Activated T-cell treated with anti-CD3 and anti-CD28 coated beads, Interleukin-2, amount 50 U/mL, for 72 hours (primary cell): ENCODE measurements at places on chromosomes 2 and 18.
A peak's percentile ranks its signal among the peaks of the same experiment; 100 is the strongest.

GRCh38 chr18:74951165-74951760, 257.7 kb downstream of the PTGR3 start:
- H3K36me3 ChIP-seq = no peaks in the 10 kb centered on the region
- H3K4me3 ChIP-seq = peak overlapping the region; percentile 73

DNA sequence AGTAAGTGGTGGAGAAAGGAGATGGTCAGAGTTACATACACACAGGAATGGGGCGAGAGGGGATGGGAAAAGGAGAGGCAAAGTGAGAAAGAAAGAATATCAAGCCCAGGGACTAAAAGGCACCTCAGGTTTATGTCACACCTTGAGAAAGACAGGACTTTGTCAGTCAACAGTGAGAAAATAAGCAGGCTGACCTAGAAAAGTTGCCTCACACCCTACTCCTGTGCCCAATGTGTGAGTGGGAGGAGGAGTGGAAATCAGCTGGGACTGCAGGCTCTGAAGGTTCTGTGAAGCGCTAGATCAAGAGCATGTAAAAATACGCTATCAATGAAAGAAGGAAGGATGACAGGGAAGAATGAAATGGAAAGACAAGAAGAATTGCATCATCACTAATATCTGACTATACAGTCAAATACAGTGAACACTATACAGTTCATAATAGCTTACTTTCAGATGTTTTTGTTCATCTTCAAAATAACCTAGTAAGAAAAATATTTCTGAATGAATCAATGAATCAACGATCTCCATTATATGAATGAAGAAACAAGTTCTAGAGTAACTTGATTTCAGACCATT, 10.7 kb downstream of the VPS54 start:
- no peak overlapping the region for H3K4me3 ChIP-seq
- H3K27me3 ChIP-seq = no peaks in the 10 kb centered on the region
- DNase-seq = no peak
- peaks cover 33% of the 10 kb centered on the region for H3K4me1 ChIP-seq

DNA sequence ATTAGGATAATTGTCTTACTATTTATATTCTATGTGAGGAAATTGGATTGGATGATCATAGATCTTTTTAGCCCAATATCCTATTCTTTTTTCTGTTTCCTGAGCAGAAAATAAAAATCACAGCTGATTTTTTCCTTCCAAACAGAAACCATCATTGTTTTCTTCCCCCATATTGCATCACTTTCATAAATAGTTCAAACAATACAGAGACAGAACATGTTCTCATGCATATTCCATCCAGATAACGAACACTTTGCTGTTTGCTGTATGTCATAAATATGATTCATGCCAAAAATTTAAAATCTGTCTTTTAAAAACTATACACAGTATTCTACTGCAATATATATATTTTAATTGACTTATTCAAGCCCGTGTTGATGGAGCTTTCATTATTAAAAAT, 22.0 kb upstream of the RALBP1 start:
- no peaks in the 10 kb centered on the region for H3K4me1 ChIP-seq
- no peak for DNase-seq
- H3K27me3 ChIP-seq = no peaks in the 10 kb centered on the region
- no peak overlapping the region for H3K27ac ChIP-seq

DNA sequence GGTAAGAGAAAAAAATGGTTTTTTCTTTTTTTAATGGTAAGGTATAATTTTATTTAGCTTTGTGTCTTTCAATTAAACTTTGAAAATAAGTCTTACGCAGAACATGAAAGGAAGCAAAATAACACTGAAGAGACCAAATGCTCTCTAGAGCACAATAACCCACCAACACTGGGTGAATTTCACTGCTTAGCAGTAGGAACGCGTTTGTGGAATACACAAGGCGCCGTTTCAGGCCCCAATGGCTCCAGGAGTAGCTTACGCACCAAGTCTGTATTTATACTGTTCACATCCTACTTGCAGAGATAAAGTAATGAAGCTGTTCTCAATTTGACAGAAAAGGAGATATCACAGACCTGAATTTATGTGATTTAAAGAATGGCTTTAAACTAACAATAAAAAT, 23.5 kb downstream of the RPL31 start:
- H3K36me3 ChIP-seq = no peaks in the 10 kb centered on the region
- H3K27ac ChIP-seq = no peak overlapping the region
- H3K4me3 ChIP-seq = no peak overlapping the region
- no peak for DNase-seq
- no peaks in the 10 kb centered on the region for H3K4me1 ChIP-seq
- no peaks in the 10 kb centered on the region for H3K27me3 ChIP-seq

DNA sequence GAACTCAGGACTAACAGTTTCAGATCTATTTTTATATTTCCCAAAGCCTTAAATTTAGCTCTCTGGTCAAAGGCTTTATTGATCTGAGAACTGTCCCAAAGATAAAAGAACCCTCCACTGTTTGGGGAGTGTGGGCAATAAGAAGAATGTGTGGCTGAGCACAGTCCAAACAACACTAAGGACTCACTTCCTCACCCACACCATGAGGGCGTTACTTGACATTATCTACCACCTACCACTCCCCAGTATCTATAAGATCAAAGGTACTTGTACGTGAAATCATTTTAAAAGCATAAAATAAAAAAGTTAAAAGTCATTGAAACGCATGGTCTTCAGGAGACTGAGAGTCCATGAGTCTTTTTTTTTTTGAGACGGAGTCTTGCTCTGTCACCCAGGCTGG, 54.6 kb upstream of the NFU1 start:
- H3K4me1 ChIP-seq = peaks cover 48% of the 10 kb centered on the region
- no peak overlapping the region for H3K4me3 ChIP-seq
- H3K27ac ChIP-seq = peak overlapping the region; percentile 36
- peaks cover 3% of the 10 kb centered on the region for H3K36me3 ChIP-seq
- no peak for DNase-seq

DNA sequence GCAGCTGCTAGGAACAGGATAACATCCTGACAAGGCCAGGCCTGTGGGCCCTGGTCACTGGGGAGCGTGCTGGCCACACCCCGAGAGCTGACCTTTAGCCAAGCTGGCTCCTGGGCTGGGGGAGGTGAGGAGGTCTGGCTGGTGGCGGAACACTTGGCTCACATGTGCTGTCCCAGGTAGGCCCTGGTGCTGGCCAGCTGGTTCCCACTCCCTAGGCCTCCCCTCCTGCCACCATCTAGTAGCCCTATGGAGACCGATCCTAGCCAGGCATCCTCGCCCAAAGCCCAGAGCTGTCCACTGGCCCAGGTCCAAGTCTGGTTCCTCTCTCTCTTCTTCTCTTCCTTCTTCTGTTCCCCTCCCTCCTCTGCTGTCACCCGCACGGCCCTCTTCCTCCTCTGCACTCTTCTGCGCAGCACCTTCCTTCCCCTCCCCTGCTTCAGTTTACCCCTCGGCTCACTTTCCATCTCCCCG, 52.4 kb downstream of the TNS1 start:
- DNase-seq = no peak
- H3K27ac ChIP-seq = no peak overlapping the region
- no peaks in the 10 kb centered on the region for H3K4me1 ChIP-seq
- H3K4me3 ChIP-seq = no peak overlapping the region
